ENCODE measurements at places on chromosomes 7 and 10.

DNA sequence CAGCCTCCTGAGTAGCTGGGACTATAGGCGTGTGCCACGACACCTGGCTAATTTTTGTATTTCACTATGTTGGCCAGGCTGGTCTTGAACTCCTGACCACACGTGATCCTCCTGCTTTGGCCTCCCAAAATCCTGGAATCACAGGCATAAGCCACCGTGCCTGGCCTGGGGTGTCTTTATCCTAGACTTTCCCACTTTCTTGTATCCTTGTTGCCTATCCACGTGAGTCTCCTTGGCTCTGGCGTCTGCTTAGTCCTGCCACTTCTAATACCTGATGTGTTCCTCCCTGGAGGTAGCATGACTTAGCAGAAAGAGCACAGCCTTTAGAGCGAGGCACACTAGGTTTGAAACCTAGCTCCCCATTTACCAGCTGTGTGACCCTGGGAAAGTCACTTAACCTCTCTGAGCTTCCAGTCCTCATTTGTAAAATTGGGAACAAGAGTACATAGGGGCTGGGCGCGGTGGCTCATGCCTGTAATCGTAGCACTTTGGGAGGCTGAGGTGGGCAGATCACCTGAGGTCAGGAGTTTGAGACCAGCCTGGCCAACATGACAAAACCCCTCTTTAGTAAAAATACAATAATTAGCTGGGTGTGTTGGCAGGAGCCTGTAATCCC, 344.6 kb downstream of the TYW1 start:
- DNase-seq: no peak

DNA sequence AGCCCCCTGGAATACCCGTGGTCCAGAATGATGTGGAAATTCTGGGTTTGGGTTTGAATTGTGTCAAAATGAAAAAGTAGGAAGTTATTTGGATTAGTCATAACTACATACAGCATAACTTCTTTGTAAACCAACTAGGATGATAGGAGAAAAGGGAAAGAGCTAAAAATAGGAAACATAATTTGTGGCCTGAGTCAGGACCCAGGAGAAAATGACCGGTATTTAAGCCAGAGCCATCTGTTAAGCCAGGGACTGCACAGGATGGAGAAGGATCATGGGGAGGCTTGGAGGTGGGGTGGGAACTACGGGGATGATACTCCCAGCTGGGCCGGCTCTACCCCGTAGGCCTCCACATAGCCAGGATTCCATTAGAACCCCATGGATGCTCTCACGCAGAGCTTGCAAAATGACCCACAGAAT, 98.6 kb downstream of the MYOF start:
- peak; percentile 97 for DNase-seq

- no peak for DNase-seq
Observed at GRCh38 chr10:79022565-79023230, 46.1 kb upstream of the ZMIZ1 start.

DNA sequence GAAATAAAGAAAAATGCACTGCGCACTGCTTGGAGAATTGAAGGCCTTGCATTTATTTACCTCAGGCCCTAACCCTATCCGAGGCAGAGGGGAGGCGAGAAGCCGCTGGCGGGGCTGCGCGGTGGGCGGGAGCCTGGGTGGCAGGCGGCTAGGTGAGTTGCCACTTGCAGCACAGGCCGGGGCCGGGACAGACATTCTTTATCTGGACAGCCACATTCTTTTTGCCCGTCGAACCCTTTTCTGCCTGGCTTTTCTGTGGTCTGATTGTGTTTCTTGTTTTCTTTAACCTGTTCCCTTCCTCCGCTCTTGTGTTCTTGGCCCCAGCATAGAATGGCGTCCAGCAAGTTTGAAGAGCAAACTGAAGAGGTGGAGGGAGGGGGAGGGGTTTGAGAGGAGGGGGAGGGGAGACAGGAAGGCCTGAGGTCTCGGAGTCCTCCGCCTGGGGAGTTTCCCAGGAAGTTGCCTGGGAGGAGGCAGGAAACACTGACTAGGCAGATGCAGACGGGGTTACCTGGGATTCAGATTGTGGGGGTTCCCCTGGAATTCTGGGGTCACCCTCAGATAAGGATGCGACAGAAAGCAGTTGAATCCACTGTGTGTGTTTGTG, 5.1 kb downstream of the SHH start:
- DNase-seq: no peak

DNA sequence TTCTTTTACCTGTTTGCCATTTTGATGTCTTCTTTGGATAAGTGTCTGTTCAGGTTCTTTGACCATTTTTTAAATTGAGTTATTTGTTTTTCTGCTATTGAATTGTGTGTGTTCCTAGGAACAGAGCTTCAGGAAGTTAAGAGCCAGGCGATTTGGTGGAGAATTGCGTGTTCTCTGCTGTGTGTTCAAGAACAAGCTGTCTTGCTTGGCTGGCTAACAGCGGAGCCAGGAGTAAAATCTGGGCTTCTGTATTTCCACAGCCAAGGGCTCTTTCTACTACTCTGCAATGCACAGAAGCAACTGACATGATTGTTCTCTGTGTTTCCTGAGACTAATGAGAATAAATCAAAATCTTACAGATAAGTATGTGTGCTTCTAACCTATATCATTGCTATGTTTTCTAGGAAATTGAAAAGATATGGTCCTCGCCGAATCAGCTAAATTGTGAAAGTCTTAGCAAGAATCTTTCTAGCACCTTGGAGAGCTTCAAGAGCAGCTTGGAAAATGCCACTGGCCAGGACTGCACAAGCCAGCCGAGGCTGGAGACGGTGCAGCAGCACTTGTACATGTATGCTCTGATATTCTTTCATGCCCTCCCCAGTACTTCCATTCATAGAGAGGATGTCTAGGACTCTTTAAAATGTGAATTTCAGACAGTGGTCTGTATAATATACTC, 124.2 kb downstream of the ABCA13 start:
- no peak for DNase-seq

DNA sequence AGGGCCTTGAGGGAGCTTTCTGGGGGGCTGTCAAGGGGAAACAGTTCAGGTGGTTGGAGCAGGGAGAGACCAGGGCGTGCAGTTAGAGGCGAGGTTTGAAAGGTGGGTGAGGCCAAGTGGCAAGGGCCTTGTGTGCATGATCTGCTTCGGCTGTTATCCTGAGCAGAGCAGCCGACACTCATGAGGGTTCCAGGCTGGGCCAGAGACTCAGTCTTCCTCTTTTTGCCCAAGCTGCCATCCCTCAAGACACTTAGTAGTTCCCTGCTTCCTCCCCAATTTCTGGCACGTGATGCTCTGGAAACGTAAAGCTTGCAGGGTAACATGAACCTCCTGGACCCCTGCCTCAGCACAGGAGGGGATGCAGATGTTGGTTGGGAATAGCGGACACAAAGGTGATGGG, 44.1 kb downstream of the KLRG2 start:
- no peak for DNase-seq

GRCh38 chr7:7883394-7883793, 85.2 kb upstream of the GLCCI1 start:
- no peak for DNase-seq

- DNase-seq: no peak
Observed at GRCh38 chr7:120404042-120404441, 131.1 kb downstream of the KCND2 start.

DNA sequence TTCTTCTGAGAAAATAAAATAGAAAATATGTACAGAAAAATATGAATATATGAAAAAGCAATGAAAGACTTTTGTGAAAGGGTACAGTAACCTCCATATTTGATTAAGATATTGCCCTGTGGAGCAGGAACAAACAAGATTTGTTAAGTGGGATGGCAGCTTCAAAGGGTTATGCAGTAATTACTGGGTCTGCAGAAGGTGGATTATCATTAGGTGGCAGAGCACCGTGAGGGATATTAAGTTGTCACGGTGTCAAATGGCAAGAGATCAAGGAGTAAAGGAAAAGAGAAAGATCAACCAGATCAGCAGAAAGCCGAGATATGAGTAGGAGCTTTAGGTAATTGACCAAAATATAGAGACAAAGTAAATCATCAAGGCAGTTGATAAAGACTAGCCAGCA, 44.1 kb downstream of the DGKB start:
- DNase-seq: no peak

- DNase-seq: no peak
Observed at GRCh38 chr7:25297278-25297677, 69.0 kb upstream of the NPVF start.

DNA sequence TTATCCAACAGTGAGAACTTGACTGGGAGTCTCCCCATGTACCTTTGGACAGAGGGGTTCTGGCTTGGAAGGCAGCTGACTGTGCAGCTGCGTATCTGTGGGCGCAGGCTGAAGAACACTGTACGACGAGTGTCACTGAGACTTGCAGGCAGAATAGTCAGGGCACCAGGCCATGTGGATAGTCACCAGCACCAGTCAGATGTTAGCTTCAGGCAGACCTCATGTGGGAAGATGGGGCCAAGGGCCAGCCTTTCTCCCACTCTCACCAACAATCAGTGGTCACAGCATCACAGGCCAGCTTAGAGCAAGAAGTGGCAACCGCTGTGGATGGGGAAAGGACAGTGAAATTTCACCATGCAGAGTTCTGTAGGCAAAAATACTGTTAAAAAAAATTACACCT, 43.4 kb upstream of the GJD4 start:
- DNase-seq: no peak

- no peak for DNase-seq
Observed at GRCh38 chr7:93054975-93055374, 62.8 kb downstream of the SAMD9 start.

- DNase-seq: no peak
Observed at GRCh38 chr7:99184532-99185218, 23.2 kb downstream of the KPNA7 start.

DNA sequence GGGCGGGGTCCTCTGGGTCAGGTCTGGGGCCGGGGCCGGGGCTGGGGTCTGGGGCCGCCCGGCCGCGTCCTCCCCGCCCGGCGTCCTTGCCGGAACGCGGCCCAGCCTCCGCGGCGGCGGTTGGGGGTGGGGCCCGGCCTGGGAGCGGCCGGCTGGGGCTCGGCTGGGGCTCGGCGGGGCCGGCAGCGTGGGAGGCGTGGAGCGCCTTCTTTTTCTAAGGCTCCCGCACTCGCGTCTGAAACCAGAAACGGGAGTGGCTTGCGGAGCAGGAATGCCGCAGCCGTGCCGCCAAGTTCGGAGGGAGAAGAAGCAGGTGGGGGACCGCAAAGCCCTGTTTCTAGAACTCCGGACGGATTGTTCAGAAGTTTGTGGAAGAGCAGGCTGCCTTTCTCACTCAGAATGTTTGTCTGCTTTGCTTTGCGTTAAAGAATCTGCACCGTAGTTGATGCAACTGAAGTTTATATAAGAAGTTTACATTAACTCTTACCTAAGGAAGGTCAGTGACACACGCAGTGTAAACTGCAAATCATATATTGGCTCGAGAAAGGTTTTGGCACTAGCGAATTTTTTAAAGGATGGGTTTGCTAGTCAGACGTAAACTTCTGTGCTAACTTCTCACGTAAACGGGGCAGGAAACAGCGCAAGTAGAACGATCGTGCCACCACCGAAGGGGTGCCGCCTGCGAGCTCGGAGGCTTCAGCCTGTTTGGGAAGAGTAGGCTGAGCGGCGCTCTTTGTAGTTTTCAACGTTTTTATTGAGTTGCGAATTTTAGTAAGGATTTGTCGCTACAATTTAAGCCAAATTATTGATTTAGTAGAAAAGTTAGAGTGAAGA, 729 bp downstream of the DNAJB6 start:
- DNase-seq: no peak

DNA sequence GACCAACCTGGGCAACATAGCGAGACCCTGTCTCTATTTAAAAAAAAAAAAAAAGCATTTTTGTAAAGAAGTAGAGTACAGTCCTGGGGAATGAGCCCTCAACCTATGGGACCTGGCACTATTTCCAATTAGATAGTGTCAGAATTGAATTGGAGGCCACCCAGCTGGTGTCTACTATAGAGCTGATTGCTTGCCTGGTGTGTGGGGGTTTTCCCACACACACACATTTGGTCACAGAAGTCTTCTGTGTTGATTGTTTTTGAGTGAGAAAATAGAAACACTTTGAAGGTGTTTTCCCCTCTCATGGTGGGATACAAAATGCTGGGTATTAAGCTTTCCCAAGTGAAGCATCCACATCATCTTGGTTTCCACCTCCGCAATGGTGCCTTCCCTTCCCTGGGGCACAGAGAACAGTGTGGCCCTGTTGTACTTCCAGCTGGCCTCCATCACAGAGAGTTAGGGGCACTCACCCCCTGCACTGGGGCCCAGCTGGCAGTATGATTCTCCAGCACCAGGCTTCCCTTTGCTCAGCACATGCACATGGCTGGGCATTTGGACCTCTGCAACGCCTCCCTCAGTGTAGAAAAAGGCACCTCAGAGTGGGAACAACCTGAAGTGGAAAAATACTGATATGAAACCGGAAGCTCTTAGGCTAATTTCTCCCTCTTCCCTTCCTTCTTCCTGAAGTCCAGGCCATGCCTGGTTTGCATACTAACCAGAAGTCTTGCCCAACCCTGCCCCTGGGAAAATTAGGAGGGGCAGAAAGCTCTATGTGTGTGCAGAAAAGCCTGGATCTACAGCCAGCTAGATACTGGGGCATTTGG, 10.7 kb upstream of the NFKB2 start:
- no peak for DNase-seq

DNA sequence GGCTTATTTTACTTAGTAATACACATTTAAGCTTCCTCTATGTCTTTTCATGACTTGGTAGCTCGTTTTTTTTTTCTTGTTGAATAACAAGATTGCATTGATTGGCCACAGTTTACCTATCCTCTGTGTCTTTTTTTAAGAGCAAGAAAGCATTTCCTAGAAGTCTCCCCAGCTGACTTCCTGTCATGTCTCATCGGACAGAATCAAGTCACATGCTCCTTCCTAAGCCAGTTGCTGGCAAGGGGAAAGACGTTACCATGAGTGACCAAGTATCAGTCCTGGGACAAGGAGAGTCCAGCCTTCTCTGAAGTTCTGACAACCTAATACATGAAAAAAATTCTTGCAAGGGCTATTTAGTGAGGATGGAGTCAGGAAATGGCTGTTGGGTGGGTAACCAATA, 24.9 kb upstream of the SFRP5 start:
- DNase-seq: no peak

DNA sequence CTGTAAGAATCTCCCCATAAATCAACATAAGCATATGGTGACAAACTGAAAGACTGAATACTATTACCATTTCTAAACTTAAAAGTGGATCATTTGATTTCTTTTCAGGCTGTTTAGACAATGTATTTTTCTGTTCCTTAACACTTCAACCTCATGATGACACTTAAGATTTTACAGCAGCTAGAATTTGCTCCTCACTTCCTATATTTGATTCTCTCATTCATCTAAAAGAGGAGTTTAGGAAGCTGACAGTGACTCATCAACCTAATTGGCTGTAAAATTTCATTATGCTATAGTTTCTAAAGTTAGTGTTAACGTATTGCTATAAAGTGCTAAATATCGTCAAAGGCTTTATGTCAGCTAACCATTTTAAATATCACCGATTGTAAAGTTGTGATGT, 478.7 kb downstream of the GRM8 start:
- DNase-seq: no peak

DNA sequence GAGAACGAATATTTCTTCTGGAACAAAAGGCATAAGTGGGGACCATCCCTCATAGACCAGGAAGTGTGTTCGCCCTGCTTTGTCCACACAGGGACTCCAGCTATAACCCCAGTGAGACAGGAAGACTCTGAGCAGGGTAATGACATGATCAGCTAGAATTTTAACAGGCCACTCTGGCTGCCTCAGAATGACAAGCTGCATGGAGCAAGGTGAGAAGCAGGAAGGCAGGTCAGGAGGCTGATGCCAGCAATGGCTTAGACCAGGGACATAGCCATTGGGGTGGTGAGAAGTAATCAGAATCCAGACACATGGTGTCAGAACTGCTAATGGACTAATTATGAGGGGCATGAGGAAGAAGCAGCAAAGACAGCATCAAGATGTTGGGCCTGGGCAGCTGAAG, 264.6 kb downstream of the GRID1 start:
- no peak for DNase-seq

GRCh38 chr10:73931767-73932619, 21.1 kb downstream of the PLAU start:
- DNase-seq: no peak

GRCh38 chr10:122392835-122393234, 18.3 kb downstream of the PLEKHA1 start:
- no peak for DNase-seq

All from AG04449 (cell line).